Hematopoietic multipotent progenitor cell (in vitro differentiated cells): ENCODE measurements at places on chromosomes 16 and 17. TPM values are rescaled to one million over a fixed set of nuclear protein-coding genes. Genes with fewer than 3 reads are reported as not detected.

- no peak for DNase-seq
Observed at GRCh38 chr16:49484936-49485335, 111.3 kb downstream of the C16orf78 start.

DNA sequence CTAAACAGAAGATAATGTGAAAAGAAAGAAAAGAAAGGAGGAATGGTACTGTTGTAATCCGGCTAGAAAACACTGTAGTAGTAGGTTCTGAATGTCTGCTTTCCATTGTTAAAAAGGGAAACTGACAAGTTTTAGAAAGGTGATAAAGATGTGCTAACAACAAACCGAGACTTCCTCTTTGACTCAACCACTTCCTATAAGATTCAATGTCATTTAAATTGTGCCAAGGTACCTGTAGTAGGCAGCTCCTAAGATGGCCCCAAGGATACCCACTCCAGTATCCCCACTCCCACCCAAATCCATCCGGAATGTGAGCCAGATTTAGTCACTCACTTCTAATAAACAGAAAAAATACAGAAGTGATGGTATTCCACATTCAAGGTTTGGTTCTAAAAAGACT, 31.2 kb downstream of the XYLT1 start:
- DNase-seq: no peak

SNRNP25 gene
- 12.4 TPM for total RNA-seq

GRCh38 chr16:55285586-55285985, 38.4 kb upstream of the IRX6 start:
- no peak for DNase-seq

DNA sequence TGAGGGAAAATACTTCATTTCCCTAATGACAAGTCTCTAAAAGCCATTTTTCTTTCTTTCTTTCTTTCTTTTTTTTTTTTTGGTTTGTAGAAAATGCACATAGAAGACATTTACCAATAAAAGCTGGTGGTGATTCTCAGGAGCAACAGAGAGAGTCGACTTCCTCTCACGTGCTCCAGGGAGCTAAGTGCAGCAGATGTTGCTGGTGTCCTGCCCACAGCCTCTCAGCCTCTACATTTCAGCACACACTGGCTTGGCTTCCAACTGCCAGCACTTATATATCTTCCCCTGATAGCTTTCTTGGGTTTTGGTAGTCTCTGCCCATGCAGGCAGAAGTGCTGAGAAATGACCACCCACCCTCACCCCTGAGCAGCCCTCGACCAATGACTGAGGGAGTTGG, 58.4 kb upstream of the MARCHF10 start:
- DNase-seq: no peak

TMEM100 gene
- not detected for total RNA-seq

HNF1B gene
- total RNA-seq: under 0.01 TPM

DNA sequence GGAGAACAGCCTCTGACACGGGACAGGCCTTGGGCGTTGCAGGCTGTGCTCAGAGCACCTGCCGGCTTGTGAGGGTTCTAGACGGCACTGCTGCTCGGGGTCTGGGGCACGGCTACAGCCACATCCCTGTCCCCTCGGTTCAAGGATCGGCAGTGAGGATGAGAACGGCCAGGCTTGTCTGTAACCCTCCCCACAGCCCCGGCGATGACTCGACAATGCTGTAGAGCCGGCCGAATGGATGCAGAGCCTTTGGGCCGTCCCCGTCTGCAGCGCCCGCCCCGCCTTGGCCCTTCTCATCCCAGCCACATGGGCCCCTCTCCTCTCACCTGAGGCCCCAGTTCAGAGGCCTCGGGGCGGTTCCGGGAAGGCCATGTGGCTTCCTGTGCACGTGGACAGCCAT, 49.0 kb upstream of the METRNL start:
- DNase-seq: no peak

DNA sequence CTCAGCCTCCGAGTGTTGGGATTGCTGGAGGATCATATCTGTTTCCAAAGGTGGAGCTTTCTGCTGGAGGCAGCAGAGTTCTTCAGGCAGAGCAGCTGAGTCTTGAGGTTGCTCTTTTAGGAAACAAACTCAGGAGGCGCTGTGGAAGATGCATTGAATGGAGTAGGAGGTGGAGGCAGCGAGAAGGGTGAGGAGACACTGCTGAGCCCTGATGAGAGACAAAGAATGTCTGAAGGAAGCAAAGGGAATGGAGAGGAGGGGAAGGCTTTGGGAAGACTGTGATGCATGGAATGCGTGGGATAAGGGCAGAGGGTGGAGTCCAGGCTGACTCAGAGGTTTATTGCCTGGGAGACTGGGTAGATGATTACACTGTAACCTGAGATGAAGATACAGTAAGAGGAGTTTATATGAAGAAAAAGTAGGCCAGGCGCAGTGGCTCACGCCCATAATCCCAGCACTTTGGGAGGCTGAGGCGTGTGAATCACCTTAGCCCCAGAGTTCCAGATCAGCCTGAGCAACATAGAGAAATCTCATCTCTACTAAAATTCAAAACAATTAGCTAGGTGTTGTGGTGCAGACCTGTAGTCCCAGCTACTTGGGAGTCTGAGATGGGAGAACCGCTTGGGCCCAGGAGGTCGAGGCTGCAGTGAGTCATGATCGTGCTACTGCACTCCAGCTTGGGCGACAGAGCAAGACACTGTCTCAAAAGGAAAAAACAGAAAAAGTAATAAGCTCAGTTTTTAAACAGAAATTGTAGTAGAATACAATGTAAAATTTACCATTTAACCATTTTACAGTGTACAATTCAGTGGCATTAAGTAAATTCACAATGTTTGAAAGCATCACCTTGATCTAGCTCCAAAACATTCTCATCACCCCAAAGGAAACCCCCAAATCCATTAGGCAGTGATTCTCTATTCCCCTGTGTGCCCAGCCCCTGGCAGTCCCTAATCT, 17.8 kb upstream of the TMEM219 start:
- no peak for DNase-seq

- no peak for DNase-seq
Observed at GRCh38 chr16:49599281-49599680, 225.7 kb downstream of the C16orf78 start.

MPO gene
- 371 TPM for total RNA-seq
